ENCODE measurements at places on chromosomes 5 and 9.

GRCh38 chr5:11148810-11149539, 387.9 kb upstream of the DAP start:
- ATAC-seq: no peak

DNA sequence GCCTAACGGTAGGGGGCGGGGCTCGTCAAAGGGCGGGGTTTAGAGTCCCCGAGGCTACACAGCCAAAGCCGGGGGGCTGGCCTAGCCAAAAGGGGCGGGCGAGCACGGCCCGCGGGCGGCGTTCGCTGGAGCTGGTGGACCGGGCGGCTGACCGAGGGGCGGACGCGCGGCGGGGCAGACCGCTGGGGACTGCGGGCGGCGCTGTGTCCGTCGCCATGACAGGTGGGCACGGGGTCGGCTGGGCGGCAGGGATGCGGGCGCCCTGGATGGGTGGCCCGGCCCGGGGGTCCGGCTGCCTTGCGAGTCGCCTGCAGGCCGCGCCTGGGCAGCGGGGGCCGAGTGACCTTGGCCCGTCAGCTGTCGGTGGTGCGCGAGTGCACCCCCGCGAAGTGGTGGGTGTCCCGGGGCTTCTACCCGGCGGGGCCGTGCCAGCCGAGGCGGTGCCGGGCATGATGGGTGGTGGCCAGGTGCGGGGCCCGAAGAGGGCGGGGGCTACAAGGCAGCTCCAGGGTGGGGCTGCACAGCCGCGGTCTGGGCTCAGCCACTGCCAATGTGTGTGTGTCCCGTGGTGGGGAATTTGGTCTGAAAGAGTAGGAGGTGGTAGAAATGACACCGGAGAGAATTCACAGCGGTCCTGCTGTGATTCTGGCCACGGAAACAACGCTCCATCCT, at the start of gene CARD19:
TSS of gene CARD19 (plus strand) at position 87 of the 672 bp plus-strand sequence. CDS start at position 216, 129 bp downstream.
- peak; percentile 11 for ATAC-seq

DNA sequence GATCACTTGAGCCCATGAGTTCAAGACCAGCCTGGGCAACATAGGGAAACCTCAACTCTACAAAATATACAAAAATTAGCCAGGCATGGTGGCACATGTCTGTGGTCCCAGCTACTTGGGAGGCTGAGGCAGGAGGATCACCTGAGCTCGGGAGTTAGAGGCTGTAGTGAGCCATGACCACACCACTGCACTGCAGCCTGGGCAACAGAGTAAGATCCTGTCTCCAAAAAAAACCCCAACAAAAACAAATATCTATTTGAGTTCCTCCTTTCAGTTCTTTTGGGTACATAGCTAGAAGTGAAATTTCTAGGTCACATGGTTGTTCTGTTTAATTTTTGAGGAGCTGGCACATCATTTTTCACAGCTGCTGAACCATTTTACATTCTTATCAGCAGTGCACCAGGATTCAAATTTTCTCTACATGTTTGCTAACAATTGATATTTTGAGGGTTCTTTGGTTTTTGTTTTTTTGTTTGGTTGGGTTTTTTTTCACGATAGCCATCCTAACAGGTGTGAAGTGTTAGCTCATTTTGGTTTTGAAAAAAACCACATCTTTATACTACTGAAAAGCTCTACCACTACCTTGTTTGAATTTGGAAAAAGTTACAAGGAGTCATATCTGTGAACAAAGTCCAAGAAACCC, 176.9 kb upstream of the SLC12A2 start:
- ATAC-seq: no peak

DNA sequence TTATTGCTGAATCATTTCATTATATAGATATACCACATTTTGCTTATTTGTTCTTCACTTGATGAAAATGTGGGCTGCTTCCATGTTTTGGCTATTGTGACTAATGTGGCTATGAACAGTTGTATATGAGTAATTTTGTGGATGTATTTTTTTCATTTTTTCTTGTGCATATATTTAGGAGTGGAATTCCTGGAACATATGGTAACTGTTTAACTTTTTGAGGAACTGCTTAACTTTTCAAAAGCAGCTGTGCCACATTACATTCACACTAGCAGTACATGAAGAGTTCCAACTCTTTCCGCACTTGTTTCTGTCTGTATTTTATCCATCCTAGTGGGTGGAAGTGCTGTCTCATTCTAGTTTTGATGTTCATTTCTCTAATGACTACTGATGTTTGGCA, 67.8 kb downstream of the JAK2 start:
- no peak for ATAC-seq

GRCh38 chr9:96071815-96072124, 196.3 kb downstream of the ERCC6L2 start:
- ATAC-seq: no peak

DNA sequence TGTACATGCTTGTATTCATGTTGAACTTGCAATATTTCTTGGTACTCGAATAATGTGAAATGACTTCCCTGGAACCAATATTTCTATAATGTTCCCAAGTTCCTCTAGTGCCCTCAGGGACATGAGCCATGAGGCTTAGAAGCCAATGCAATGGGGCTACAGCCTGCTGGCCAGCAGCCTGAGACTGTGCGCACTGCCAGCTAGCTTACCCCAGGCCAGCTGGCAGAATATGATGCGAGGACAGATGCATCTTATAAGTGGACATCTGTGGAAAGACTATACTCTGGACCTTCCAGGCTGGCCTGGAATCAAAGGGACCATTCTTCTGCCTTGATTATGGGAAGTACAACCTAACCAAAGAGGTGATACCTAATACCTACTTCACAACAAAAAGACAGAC, 1862.0 kb upstream of the ACO1 start:
- ATAC-seq: no peak

DNA sequence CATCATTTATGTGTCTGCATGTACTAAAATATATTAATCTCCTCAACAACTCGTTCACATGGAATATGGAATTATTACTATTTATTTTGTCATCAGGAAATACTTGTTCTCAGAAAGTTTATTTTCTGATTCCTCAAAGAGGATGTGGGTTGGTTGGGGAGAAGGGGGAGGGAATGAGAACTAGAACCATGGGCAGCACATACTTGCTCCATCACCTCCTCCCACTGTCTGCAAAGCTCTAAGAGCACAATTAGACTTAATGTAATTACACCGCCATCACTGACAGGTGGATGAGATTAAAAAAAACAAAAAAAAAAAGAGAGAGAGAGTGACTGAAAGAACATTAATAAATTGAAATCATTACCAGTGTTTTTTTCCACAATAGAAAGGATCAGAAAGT, 98.2 kb downstream of the OXCT1 start:
- no peak for ATAC-seq

GRCh38 chr5:130216286-130216685, 312.0 kb downstream of the CHSY3 start:
- no peak for ATAC-seq

DNA sequence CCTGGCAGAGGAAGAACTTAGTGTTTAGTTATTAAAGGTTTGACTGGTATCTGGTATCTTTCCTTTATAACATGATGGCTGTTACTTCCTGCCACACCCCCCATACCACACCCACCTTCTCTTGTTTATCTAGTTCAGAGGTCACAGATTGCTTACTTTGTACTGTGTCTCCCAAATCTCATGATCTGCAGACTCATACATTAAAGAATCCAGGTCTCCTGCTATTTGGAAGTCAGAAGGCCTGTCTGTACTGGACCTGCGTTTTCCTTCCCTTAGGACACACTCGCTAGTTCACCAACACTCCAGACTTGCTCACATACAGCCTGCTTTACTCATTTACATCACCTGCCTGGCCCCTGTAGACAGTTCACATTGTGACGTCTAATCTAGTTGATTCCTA, 39.3 kb downstream of the NUDT12 start:
- ATAC-seq: no peak

DNA sequence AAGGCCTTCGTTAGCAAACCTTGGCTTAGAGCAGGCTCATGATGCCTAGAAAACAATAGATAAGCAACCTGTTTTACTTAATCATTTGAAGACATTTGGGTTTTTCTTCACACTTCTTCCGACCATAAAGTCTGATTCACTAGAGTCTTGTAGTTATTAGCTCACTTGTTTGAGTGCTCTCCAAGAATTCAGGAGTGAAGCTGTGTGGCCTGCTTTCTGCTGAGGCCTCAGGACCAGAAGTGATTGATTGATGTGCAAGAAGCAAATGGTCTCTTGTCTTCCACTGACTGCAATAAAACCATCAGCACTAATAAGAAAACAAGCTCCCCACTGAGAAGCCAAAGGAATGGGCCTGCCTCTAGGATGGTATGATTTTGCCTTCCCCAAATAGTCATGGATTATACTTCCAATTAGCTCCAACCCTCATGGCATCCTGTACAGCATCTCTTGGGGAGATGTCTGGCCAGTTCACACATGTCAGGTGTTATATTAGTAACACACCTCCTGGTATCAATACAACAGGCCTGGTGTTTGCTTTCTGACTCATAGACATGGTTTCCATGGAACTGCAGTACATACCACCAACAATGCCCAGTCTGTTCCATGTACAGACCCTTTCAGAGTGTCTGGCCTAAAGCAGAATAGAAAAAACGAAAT, 317.6 kb downstream of the CWC27 start:
- no peak for ATAC-seq

DNA sequence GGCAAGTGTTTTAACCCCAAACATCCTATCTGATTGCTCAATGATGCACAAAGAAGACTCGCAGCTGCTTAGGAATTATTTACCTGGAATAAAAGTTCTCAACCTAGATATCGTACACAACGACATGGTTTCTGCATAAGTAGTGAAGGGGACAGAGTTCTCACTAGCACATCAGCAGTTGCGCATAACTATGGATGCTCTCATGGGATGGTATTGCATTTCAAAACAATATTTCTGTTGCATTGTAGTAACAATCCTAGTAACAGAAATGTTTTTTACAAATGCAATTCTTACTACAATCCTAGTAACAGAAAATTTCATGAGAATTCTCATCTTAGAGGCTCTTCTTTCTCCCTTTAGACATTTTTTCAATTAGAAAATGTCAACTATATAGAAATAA, 94.5 kb upstream of the MINAR2 start:
- no peak for ATAC-seq

DNA sequence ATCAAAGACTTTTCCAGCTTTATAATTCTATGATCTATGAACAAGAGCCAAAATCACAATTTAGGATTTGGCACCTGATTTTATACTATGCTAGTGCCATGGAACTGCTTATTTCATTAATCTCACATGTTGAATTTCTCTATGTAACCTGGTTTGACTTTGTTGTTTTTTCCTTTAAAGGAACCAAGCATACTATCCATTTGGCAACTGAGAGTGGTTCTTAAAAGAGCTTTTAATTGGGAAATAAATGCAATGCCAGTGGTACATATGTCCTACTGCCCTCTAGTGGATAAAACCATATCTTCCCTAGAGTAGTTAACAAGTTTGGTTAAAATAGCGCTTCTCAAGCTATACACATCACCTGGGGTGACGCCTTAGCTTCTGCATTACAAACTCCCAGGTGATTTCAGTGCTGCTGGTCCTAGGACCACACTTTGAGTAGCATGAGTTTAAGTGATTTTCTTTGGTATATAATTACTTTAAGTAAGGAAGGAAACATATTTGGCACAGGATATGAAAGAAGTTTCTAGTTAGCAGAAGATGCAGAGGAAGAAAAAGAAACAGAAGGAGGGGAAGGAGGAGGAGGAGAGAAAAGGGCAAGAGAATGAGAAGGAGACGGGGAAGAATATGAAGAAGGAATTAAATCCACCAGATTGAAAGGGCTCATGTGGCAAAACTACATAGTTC, 56.8 kb downstream of the FGF10 start:
- ATAC-seq: no peak

DNA sequence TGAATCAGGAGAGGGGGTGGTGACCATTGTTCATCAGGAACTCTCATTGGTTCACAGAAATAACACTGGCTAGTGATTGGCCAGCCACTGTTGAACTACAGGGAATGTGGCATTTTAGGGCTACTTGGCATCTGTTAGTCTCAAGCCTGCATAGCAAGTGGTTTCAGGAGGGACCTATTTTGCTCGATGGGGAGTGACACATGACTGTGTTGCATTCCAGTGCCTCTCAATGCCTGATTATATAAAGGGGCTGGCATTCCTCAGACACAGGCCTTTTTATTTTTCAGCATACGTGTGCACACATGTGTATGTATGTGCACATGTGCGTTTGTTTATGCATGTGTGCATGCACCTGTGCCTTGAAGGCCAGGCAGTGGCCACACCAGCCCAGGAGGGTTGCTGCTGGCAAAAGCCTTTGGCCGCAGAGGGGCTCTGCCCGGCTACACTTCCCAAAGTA, 23.2 kb downstream of the FGD3 start:
- peak; percentile 36 for ATAC-seq

- ATAC-seq: peak; percentile 36
Measured at GRCh38 chr9:131739133-131739958, 530 bp downstream of the RAPGEF1 start.

- no peak for ATAC-seq
Measured at GRCh38 chr5:113122053-113122452, 145.5 kb downstream of the DCP2 start.

DNA sequence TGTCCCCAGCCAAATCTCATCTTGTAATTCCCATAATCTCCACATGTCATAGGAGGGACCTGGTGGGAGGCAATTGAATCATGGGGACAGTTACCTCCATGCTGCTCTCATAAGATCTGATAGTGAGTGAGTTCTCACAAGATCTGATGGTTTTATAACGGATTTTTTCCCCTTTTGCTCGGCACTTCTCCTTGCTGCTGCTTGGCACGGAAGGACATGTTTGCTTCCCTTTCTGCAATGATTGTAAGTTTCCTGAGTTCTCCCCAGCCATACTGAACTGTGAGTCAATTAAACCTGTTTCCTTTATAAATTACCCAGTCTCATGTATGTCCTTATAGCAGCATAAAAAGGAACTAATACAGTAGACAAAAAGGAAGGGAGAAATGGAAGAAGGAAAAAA, 76.7 kb upstream of the CCNG1 start:
- no peak for ATAC-seq

GRCh38 chr5:177132136-177133095, 1.2 kb upstream of the NSD1 start:
- peak; percentile 8 for ATAC-seq

- ATAC-seq: no peak
Measured at GRCh38 chr9:89440951-89441654, 56.8 kb downstream of the SEMA4D start.

DNA sequence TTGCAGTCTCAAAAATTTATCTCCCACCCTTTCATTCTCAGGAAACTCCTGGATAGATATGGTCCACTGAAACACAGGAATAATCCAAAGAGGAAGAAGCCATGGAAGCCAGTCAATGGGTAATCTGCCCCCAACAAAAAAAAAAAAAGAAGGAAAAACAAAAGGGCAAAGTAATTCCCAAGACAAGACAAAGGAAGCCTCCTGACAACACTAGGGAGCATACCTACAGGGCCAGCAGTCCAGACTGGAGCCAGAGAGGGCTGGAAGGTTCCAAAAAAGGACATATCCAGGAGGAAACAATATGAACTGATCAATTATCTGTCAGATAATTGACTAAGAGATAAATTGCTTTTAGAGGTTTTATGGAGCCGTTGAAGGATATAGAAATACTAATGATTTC, 12.9 kb downstream of the FNIP1 start:
- no peak for ATAC-seq

GRCh38 chr5:14806456-14806855, 65.1 kb downstream of the ANKH start:
- ATAC-seq: no peak

DNA sequence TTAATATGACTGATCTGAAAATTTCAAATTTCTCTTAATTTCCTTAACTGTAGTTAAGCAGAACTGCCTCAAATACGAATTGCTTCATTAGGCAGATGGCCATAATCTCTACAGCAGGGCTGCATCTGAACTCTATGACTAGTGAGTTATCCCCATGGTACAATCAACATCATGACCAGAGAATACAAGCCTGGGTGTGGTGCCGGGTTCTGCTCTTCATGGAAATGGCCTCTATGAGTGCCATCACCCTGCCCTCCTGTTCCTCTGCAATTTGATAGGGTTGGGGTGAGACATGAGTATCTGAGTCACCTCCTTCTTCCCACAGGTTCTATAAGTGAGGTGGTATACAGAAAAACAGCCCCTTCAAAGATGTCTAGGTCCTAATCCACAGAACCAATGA, 235.9 kb downstream of the AP3B1 start:
- ATAC-seq: no peak

Data from activated CD4-positive, CD25-positive, alpha-beta regulatory T cell treated with anti-CD3 and anti-CD28 coated beads, Interleukin-2, amount 50 U/mL, for 24 hours (primary cell).